ENCODE measurements at places on chromosomes 16 and 17.

GRCh38 chr16:84647828-84648594 is at the start of gene KLHL36:
Gene KLHL36 (plus strand): TSS chr16:84648511. CDS start chr16:84650868, 2,357 bp downstream.
- DNase-seq, result no peak

DNA sequence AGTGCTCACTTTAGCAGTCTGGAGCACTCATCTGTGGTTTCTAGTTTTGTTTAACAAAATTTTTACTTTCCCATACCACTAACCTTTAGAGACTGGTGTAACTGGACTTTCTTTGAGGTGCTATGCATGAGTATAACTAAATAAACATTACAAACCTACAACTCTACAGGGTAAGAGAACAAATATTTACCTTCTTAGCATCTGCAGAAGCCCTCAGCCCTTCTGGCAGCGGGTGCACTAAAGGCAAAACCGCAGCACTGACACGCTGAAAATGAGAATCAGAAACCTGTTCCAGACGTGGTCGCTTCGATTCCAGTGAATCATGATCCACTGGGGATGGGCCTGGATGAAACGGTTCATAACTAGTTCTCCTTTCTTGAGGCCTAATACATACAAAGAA is 43.7 kb downstream of the NCOR1 start:
- DNase-seq, result no peak

DNA sequence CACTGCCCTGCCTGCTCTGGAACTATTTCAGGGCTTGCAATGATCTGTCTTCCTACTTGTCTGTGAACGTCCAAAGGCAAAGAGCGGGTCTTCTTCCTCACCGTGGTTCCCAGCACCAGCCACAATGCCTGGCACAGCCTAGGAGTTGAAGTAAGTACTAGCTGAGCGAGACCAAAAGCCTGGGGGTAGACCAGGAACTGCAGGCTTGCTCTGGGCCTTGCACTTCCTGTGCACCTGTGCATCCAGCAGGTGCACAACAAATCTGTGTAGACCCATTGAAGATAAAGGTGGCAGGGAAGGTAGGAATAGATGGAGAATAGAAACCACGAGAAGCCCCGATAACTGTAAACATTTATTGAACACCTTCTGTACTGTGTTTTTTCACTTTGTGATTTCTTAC is 4.6 kb downstream of the FAM171A2 start:
- DNase-seq, result no peak

- DNase-seq, result no peak
Observed at GRCh38 chr16:11896486-11897176, 19.1 kb downstream of the GSPT1 start.

- DNase-seq, result no peak
Observed at GRCh38 chr16:70784692-70785555, 16.0 kb downstream of the VAC14 start.

DNA sequence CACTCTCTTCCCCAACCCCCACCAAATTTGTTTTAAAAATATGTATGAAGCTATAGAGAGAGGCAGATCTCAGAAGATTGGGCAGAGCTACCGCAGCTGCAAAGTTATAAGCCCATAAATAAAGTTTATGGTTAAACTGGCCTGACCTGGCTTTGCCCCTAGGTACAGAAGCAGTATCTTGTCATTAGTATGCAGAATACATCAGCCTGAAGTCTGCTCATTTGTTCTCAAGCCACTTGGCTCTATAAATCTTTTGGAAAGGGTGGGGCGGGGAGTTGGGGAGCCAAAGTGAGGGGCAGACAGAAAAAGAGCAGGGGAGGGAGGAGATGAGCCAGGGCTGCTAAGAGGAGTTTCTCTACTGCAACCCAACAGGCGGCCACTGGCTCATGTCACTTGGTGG is 113.2 kb downstream of the SOX9 start:
- DNase-seq, result no peak

DNA sequence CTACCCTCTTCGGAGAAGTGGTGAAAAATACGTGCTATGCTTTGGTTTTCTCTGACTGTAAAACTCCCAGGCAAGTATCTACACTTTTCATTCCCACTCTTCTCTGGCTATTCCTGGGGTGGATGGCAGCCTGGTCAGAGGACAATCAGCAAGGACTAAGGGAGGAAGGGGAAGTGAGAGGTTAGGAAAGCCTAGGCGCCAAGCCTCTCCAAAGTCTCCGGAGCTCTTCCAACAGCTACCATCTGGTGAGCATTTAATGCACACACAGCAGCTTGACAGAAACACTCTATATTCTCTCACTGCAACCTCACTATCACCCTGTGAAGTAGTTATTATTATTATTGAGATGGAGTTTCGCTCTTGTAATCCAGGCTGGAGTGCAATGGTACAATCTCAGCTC is 65.1 kb downstream of the WSCD1 start:
- no peak for DNase-seq

- DNase-seq, result no peak
Observed at GRCh38 chr17:3929181-3929580, 12.9 kb upstream of the P2RX1 start.

DNA sequence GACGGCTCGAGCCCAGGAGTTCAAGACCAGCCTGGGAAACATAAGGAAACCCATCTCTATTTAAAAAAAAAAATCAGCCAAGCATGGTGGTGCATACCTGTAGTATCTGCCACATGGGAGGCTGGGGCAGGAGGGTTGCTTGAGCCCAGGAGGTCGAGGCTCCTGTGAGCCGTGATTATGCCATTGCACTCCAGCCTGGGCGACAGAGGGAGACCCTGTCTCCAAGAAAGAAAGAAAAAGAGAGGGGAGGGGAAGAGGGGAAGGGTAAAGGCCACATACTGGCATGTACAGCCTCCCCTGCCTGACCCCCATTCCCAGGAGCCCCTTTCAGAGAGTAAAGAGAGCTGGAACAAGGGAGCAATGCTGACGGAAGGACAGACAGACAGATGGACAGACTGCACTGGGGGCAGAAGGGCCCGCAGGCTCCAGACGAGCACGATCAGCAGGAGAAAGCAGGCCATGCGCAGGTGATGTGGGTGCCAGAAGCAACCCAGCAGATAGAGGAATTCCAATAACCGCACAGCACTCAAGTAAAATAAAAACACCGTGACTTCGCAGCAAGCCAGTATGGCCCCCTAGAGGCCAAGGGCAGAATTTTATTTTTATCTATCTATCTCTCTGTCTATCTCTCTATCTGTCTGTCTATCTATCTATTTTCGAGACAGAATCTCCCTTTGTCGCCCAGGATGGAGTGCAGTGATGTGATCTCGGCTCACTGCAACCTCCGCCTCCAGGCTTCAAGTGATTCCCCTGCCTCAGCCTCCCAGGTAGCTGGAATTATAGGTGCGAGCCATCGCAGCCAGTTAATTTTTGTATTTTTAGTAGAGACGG is 27.1 kb upstream of the SNN start:
- no peak for DNase-seq

GRCh38 chr17:8402921-8403536 is 5.4 kb upstream of the RNF222 start:
- DNase-seq, result no peak

Data from keratinocyte (primary cell).